ENCODE measurements at places on chromosomes 1 and 21.

- no peak for DNase-seq
These were observed 146.1 kb upstream of the VANGL1 start for GRCh38 chr1:115495625-115496024.

DNA sequence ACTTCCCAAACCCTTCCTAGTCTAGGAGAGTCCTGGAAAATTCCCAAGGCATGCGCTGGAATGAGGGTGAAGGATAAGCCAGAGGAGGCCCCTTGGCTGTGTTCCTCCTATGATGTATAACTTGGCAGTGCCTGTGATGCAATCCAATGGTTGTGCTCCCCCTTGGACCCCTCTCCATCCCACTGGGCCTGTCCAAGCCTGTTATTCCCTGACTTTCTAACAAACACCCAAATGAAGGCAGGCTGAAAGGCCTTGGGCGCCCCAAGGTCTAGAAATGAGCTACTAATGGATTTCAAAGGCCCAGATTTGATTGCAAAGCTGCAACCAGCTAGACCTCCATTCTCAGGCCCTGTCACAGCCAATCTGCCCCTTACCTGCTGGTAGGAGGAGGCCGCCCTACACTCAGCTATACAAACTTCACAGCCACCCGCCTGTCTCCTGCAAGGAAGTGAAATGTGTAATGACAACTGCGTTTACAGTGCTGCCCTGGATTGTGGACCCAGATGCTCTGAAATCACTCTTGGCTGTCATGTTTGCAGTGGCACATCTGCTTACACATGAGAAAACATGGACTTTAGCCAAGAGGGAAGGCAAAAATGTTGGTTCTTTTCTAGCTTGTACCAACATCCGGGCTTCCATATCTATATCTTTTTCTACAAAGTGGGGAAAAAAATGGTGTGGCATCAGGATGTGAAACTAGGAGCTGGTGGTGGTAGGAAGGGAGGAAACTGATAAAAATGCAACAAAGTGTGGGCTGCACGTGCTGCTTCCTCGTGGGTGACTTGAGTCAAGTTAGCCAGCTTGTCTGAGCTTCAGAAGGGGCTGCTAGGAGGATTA lies 130.4 kb downstream of the TRABD2B start:
- DNase-seq, result no peak

- DNase-seq, result no peak
These were observed 48.0 kb upstream of the B3GALNT2 start for GRCh38 chr1:235552146-235552716.

DNA sequence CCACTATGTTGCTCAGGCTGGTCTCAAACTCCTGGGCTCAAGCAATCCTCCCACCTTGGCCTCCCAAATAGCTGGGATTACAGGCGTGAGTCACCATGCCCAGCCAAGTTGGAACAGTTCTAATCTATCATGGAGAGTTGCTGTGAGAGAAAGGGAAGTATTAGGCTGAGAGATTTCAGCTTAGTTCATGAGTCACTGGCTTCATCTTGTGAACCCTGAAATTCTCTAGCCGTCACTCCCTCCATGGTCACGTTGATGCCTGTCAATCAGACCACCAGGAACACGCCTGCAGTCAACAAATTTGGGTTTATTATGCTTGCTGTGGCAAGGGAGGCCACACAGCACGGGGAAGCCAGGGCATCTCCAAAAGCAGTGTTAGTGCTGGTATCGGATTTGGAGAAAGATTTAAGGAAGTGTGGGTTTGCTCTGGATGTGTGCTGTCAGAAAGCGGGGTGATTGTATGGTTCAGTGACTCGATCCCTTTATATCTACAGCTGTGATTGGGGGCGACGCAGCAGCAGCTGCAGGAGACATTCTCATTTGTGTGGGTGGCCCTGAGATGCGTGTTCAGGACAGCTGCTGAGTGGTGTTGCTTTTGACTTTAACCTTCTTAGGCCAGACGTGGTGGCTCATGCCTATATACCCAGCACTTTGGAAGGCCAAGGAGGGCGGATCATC lies 18.7 kb downstream of the UQCRHL start:
- no peak for DNase-seq

GRCh38 chr1:154190550-154190949 lies 1.4 kb downstream of the TPM3 start:
- DNase-seq, result no peak

GRCh38 chr1:102901996-102902395 lies 206.3 kb downstream of the COL11A1 start:
- DNase-seq, result no peak

DNA sequence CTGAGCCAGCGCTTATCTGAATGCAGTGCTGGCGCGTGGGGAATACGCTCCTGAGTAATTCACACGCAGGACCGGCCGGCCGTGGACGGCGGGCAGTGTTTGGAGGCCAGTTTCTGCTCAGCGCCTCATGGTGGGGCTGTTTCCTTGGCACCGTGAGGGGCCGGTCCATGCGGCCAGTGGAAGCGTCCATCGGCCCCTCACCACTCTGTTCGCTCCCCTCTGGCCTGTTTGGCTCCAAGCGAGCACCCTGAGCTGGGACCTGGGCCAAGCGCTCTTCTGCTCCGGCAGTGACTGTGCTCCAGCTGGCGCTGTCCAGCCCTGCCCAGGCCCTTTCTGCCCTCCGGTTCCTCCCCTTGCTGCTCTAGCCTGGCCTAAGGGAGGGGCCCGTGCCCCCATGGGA lies 16.3 kb upstream of the PLCH2 start:
- no peak for DNase-seq

DNA sequence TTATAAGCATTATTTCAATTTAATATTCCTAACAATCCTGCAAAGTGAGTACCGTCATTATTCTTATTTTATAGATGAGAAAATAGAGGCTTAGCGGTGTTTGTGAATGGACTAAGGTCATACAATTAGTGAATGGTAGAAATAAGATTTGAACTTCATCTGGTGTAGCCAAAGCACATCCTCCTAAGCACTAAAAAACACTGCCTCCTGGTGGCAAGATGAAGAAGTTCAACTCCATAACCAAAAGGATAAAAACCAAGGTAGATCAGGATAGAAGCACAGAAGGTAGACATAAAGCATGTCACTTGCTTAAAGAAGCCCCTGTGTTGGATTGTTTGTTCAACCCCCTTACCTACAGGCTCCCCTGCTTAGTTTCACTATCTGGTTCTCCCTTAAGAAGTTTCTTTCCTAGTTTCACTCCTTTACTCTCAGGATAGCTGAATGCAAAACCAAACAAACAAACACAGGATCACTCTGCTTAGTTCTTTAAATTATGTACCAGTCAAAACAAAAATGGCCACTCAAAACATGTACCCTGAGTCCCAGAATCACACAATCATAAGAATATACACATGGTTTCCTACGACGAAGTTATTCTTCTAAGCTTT lies 12.7 kb upstream of the AIM2 start:
- DNase-seq, result no peak

- no peak for DNase-seq
These were observed at the start of gene MAP3K21 for GRCh38 chr1:233327651-233328141. MAP3K21 (plus strand) TSS chr1:233327724; CDS start chr1:233328029, 305 bp downstream.

DNA sequence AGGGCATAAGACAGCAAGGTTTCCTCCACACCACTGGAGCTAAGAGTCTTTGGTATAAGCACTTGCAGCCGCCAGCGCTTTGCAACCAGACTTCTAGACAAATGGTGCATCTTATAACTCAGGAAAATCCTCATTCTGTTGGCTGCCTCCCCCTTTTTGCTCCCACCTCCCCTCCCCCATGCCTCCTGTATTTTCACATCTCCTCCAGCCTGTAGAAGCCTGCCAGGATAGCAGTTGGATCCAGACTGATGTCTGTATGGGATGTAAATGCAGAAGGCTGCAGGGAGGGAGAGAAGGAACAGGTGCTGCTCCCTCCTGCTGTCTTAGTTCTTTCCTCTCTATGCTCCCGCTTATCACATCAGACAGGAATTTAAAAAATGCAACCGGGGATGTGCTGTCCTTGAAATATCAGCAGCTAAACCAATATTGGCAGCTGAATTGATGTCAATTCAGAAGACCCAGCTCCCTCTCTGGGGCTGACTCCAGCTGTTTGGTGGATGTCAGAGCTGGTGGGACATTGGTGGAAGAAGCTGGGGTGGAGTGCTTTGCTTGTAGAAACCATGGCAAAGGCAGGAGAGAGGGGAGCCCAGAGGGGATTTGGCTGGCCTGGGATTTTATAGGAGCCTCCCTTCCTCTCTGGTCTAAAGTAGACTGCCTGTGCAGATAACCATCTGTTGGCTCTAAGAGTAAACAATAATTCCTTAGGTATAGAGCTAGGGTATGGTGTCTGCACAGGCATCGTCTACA lies 53.5 kb downstream of the NFASC start:
- DNase-seq, result no peak

DNA sequence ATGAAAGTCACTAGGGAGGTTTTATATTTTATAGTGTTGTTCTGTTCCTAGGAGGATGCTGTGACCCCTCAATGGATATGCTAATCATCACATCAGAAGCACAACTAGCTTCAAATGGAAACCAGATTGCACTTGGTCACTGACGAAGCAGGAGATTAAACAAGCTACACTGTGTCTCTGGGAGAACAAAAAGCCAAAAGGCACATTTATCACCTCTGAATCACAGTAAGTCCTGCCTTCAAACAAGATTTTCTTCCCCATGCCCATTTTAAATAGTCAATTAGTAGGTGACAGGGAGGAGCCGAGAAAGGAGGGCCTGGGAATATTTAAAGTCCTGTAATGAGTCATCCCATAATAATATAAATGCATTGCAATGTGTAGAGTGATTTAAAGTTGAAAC lies 38.1 kb downstream of the RGS2 start:
- no peak for DNase-seq
